Activated CD4-positive, alpha-beta memory T cell treated with anti-CD3 and anti-CD28 coated beads, Interleukin-2, amount 10 ng/mL, durations not matched to agents 7 days and 5 days (primary cell): ENCODE measurements at places on chromosomes 3 and 15. TPM values are rescaled to one million over a fixed set of nuclear protein-coding genes. Genes with fewer than 3 reads are reported as not detected.

DNA sequence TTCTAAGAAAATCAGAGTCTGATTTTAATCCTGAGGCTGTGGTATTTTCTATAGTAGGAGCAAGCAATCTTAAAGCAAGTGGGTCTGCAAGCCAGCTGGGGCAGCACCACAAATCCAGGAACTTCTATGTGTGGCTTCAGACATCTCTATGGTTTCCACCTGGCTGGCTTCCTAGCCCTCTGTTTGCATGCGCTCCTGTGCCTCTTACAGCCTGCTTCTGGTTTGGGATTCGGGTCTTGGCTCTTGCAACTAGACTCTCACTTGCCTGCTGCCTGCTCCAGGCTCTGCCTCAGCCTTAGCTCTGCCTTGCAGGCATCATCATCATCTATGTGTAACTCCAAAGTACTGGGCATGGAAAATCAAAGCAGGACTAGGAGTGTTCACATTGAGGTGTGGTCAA, 43.4 kb downstream of the MINDY4B start:
- DNase-seq: no peak

- DNase-seq: no peak
Observed at GRCh38 chr3:171824824-171825221, 14.5 kb upstream of the PLD1 start.

- DNase-seq: no peak
Observed at GRCh38 chr3:177102553-177102952, 94.7 kb downstream of the TBL1XR1 start.

Gene PCLAF
- total RNA-seq: 110 TPM

Gene GP9
- total RNA-seq: not detected

GRCh38 chr3:125238759-125239158, 26.2 kb upstream of the SLC12A8 start:
- no peak for DNase-seq

Gene CD96
- 338 TPM for total RNA-seq
